ENCODE measurements at places on chromosomes 7 and 10. TPM values are rescaled to one million over a fixed set of nuclear protein-coding genes. Genes with fewer than 3 reads are reported as not detected.

- H3K27me3 ChIP-seq, result no peaks in the 10 kb centered on the region
- no peak overlapping the region for H3K27ac ChIP-seq
- DNase-seq, result no peak
- no peaks in the 10 kb centered on the region for H3K36me3 ChIP-seq
- H3K4me3 ChIP-seq, result no peak overlapping the region
These were observed 22.7 kb downstream of the LUC7L2 start for GRCh38 chr7:139382439-139382838.

- DNase-seq, result no peak
- no peaks in the 10 kb centered on the region for H3K4me1 ChIP-seq
- H3K27ac ChIP-seq, result no peak overlapping the region
- no peak overlapping the region for H3K4me3 ChIP-seq
- no peaks in the 10 kb centered on the region for H3K27me3 ChIP-seq
- no peaks in the 10 kb centered on the region for H3K36me3 ChIP-seq
These were observed 49.3 kb downstream of the LYZL2 start for GRCh38 chr10:30580241-30580640.

Gene CRTAC1
- polyA plus RNA-seq, result 11.5 TPM

Gene NPC1L1
- polyA plus RNA-seq, result 0.83 TPM

DNA sequence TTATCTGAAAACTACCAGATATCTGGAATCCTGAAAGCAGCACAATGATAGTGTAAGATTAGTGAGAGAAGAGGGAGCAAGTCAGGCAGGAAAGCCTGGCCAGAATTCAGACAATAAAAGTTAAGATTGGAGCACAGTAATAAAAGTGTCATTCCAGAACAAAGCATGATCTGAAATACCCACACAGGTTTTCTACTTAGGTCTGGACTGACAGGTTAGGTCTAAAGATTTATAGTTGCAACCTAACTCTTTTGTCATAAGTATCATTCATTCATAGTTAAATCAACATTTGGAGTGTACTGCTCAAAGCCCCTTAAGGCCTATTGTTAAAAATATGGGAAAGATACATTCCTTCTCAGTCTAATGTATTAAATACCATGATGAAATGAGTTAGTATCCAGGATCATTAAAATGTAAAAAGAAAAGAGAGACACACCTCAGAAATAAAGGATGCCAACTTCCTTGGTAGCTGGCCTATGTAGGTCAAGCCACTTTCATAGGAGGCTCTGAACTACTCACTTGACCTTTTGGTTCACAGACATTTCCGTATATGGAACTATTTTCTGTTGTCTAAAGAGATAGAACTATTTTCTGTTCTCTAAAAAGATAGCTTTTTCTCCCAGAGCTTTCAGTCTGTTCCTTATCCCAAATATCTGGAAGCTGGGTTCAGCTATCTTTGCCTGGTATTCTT is 105.2 kb downstream of the FAS start:
- no peaks in the 10 kb centered on the region for H3K36me3 ChIP-seq
- H3K4me3 ChIP-seq, result no peak overlapping the region
- H3K27ac ChIP-seq, result no peak overlapping the region
- H3K4me1 ChIP-seq, result no peaks in the 10 kb centered on the region
- no peak for DNase-seq

Gene RAB18
- 99.8 TPM for polyA plus RNA-seq

DNA sequence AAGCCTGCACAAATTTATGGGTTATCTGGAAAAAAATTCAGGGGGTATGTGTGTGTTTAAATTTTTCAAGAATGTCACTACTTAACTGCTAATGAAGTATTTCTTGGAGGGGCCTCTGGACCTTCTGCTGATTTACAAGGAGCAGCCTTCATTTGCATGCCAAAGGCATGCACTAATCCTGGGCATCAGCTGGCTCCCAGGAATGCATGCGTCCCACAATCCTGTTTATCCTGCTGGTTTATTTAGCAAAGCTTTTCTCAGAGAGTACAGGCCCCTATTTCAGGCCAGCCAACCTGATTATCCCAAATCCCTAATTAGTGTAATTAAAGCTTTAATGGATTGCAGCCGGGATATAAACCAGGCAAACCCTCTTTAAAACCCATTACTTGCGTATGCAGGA is 170.4 kb downstream of the TAX1BP1 start:
- no peak overlapping the region for H3K27ac ChIP-seq
- no peaks in the 10 kb centered on the region for H3K4me1 ChIP-seq
- H3K36me3 ChIP-seq, result no peaks in the 10 kb centered on the region
- no peak overlapping the region for H3K4me3 ChIP-seq
- DNase-seq, result no peak
- no peaks in the 10 kb centered on the region for H3K27me3 ChIP-seq

Gene C10orf143
- 7.2 TPM for polyA plus RNA-seq

Gene CDC14C
- 14.2 TPM for polyA plus RNA-seq

DNA sequence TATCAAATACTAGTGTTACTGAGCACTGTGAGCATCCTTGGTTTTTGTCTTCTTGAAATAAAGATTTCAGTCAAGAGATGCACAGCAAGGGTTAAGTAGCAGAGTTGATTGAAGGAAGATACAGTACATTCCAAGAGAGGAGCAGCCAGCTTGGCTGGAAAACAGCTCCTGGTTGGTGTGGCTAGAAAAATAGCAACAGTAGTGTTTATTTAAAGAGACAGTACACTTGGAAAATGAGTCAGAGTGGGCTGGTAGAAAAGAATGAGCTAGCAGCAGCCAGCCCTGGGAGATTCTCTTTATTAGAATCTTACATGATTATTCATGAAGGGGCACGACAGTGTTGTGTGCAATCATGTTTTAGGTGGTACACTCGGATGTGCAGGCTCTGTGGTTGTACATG is 1016.4 kb upstream of the SORCS1 start:
- no peaks in the 10 kb centered on the region for H3K4me1 ChIP-seq
- H3K27me3 ChIP-seq, result no peaks in the 10 kb centered on the region
- H3K4me3 ChIP-seq, result no peak overlapping the region
- no peak overlapping the region for H3K27ac ChIP-seq
- no peaks in the 10 kb centered on the region for H3K36me3 ChIP-seq
